Suprapubic skin (tissue), 4 donors: ENCODE measurements at places on chromosomes 16 and 17. TPM values are rescaled to one million over a fixed set of nuclear protein-coding genes. Genes with fewer than 3 reads are reported as not detected.

SMIM5 gene
- total RNA-seq = 11.8 TPM

CLDN6 gene
- total RNA-seq = not detected

ETV4 gene
- total RNA-seq = 5.7 TPM

KCTD5 gene
- total RNA-seq = 84.4 TPM

TBC1D26 gene
- total RNA-seq = not detected

MT1E gene
- total RNA-seq = 454 TPM

DNA sequence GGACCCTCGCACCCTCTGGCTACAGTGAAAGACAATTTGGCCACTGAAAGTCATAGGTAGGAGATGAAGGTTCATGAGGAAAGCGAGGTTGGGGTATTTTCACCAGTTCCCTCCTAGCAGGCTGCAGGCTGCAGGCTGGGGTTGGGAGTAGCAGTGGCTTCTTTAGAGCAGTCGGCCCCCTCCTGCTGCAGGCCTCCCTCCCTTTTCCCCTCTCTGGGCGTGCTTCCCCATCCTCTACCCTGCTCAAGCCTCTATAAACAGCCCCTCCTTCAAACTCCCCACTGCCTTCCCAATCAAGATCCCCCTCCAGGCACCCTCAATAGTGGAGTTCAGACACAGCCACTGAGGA is 41.8 kb downstream of the GAS7 start:
- no peak for DNase-seq

DNA sequence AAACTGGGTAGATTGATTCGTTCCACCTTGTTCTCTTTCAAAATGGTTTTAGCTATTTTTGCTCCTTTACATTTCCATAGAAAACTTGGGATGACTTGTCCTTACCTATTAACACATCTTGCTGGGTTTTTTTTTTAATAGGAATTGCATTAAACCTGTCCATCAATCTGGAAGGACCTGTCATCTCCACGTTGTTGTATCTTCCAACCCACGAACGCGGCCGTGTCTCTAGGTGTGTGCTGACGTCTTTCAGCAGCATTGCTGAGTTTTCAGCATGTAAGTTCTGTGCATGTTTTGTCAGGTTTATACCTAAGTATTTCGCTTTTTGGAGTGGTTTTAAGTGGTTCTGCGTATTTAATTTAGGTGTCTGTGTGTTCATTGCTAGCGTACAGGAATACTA is 60.4 kb upstream of the GNG13 start:
- no peak for DNase-seq

GRCh38 chr17:4800462-4801196 is 1.5 kb downstream of the C17orf114 start:
- no peak for DNase-seq

DNA sequence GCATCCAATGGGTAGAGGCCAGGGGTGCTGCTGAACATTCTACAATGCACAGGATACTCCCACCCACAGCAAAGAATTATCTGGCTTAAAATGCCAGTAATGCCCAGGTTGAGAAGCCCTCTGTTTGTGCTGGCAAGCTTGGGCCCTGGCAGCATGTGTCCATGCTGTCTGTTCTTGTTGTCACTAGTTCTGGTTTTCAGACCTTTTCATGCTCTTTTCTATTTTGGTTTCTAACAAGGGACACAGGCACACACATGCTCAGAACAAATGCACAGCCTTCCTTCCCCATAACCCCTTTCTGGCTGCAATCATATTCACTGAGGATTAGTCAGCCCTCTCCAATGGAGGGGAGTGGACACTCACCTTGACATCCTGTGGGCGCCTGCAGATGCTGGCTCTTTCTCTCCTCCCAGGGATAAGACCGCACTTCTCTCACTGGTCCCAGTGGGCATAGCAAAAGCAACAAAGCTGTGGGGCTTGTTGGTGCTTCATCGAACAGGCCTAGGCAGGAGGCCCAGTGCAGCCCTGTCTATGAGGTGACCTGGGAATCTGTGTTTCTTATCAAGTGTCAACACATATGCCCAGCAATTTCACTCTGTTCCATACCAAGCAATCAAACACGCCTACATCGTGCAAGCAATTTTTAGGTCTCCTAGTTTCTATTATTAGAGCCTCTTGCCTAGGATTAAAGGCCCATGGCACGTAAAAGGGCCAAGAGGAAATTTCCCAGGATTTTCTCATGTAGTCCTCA is 271.1 kb upstream of the CCL2 start:
- no peak for DNase-seq

GRCh38 chr17:79280010-79280409 is 205.4 kb downstream of the ENGASE start:
- DNase-seq = no peak

GRCh38 chr17:10623737-10624338 is 33.3 kb downstream of the MYH3 start:
- DNase-seq = no peak

DNA sequence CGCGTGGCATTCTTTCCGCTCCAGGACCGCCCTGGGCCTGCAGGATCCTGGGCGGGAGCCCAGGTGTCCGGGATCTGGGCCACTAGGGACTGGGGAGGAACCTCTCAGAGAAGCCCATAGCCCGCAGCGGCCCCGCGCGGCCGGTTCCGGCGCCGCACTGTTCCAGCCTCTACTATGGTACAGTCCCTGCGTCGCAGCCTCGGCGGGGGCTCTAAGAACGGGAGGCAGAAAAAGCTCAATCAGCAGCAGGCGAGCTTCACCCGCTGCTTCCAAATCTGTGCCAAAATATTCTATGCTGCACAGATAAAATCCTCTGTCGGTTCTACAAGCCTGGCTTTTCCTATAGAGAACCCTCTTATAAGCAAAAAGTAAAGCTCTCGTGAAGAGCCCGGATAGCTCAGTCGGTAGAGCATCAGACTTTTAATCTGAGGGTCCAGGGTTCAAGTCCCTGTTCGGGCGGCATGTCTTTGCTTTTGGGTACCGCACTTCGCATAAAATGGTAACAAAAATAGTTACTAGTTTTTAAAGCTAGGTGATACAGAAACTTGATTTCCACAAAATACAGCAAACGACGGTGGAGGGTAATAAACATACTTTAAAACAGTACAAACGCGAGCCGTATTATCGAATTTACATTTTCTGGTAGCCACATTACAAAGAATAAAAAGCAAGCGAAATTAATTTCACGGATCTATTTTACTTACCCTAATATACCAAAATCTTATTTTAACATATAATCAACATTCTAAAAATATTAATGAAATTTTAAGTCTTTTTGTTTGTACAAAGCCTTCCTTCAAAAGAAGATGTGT is 661 bp upstream of the ALOXE3 start:
- peak; percentile 93 for DNase-seq

DNA sequence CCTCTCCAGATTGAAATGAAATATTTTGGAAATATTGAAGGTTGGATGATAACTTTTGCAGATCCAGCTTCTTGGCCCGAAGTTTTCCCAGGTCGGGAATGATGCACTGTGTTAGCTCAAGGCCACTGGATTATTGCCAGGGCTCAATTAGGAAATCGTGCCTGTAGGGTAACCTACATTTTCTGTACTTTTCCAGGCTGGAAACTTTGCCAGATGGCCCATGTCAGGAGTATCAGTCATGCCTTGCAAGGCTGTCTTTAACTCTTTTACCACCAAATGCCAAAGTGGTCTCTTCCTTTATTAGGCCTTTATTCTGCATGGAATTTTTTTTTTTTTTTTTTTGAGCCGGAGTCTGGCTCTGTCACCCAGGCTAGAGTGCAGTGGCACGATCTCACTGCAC is 8.9 kb upstream of the SEC14L1 start:
- DNase-seq = no peak

DNA sequence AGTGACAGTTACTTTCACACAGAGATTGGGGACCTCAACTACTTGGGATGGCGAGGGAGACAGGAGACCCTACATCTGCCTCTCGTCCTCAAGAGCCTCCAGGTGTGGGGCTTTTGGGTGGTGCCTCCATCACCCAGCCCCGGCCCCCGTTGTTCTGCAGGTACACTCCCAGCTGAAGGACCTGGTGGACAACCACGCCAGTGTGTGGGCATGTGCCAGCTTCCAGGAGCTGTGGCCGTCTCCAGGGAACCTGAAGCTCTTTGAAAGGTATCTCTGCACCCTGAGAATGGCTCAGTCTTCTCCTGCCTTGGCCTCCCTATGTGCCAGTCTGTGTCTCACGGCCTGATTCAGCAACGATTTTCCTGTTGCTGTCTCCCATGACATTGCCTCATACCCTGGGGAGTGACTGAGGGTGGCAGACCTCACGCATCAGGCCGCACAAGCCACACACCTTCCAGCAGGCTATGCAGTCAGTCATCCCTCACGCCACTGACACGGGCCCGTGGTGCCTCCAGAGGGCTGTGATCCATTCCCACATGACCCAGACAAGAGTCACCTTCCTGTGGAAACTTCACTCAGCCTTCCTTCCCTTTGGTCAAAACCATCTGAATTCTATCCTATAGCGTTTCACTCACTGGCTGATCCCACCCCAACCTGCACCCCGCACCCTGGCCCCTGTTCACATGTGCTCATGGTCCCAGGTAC is 3.7 kb downstream of the CCNF start:
- DNase-seq = peak; percentile 46

- DNase-seq = no peak
Observed at GRCh38 chr16:24452724-24453123, 86.6 kb upstream of the RBBP6 start.

DNA sequence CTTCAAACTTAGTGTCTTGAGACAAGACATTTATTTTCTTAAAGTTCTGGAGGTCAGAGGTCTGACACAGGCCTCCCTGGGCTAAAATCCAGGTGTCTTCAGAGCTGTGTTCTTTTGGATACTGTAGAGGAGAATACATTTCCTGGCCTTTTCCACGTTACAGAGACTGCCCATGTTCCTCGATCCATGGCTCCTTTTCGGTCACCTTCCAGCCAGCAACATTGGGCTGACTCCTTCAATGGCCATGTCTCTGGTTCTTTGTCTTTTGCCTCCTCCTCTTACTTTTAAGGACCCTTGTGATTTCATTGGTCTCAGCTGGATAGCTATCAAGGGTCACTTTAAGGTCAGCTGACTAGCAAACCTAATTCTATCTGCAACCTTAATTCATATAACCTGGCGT is 212.4 kb downstream of the WWOX start:
- DNase-seq = no peak

- DNase-seq = peak; percentile 95
Observed at GRCh38 chr16:29862884-29863668, at the start of gene CDIPT. Gene CDIPT, minus strand, starts transcription at chr16:29863226. Its CDS starts 369 bp downstream, at chr16:29862857.

GRCh38 chr17:27295945-27296344 is 2.0 kb downstream of the WSB1 start:
- DNase-seq = no peak

DNA sequence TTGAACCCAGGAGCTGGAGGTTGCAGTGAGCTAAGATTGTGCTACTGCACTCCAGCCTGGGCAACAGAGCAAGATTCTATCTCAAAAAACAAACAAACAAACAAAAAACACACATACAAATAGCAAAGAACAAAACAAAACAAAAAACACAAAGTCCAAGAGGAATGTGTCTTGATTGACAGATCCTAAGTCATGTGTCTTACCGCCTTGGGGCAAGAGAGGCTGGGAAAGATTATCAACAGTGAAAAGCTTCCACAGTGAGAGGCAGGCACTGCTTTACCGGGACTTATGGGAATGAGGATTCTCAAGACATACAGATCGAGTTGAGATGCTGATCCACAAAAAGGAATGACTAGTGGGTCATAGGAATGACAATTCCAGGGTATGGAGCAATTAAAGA is 62.7 kb upstream of the GAS7 start:
- no peak for DNase-seq

DNA sequence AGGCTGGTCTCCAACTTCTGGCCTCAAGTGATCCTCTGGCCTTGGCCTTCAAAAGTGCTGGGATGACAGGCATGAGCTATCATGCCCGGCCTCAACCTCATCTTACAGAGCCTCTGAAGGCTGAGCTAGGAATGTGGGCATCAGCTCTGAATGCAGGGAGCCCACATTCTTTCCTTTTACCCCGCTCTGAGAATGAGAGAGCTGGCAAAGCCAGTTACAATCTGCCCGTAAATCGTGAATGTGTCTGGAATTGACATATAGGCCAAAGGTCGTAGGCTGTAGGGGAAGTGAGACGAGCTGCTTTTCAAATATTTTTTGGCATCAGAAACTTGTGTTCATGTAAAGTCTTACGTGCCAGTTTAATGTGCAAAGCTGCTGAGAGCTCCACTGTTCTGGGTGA is 4.5 kb downstream of the TMEM238L start:
- no peak for DNase-seq

DNA sequence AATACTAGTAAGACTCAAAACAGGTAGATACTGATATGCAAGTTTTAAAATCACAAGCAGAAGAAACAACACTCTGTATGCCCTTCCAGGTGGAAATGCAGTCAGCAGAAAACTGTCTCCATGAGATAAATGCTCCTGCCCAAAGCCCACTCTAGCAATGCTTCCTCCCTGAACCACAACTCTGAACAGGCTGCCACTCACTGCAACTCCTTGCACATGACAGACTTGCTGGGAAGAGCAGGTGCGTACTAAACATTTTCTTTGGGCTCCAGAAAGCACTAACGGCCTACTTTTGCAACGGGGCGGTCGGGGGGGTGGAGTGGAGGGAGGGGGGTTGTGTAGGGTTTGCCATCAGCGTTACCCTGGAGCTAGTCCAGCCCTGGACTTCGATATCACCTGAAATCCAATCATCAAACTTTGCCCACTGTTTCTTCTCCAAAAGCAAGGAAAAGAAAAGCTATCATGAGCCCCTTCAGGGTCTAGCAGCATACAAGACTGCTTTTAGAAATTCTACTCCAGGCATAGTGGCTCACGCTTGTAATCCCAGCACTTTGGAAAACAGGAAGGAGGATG is 46.1 kb downstream of the ANKRD11 start:
- no peak for DNase-seq

DNA sequence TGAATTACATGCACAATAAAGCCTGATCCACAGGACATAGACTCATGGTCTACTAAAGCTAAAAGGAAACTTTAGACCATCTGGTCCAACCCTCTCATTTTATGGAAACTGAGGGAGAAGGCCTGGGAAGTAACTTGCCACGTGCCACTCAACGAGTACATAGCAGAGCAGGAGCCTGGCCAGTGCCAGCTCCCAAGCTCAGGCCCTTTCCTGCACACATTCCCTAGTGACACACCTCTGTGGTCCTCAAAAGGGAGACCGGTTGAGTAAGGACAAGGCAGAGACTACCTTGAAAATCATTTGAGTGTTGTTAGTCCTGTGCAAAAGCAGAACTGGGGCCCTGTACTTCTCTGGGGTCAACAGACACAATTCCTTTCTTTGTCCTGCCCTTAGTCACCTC is 2.8 kb downstream of the CCL4L2 start:
- no peak for DNase-seq

GRCh38 chr16:26765087-26765486 is 301.6 kb upstream of the C16orf82 start:
- no peak for DNase-seq

GRCh38 chr17:59916446-59916845 is 23.5 kb downstream of the RPS6KB1 start:
- no peak for DNase-seq

- DNase-seq = no peak
Observed at GRCh38 chr17:7732981-7733539, 15.5 kb downstream of the DNAH2 start.

- DNase-seq = peak; percentile 16
Observed at GRCh38 chr17:38980490-38981217, 13.5 kb upstream of the FBXO47 start.

- peak; percentile 84 for DNase-seq
Observed at GRCh38 chr17:4950075-4950745, 709 bp upstream of the ENO3 start.

GRCh38 chr16:85257483-85257882 is 145.2 kb upstream of the CIBAR2 start:
- DNase-seq = no peak

- DNase-seq = peak; percentile 77
Observed at GRCh38 chr17:17236295-17237025, 508 bp downstream of the FLCN start.
